ENCODE measurements at places on chromosomes 3 and 15.

DNA sequence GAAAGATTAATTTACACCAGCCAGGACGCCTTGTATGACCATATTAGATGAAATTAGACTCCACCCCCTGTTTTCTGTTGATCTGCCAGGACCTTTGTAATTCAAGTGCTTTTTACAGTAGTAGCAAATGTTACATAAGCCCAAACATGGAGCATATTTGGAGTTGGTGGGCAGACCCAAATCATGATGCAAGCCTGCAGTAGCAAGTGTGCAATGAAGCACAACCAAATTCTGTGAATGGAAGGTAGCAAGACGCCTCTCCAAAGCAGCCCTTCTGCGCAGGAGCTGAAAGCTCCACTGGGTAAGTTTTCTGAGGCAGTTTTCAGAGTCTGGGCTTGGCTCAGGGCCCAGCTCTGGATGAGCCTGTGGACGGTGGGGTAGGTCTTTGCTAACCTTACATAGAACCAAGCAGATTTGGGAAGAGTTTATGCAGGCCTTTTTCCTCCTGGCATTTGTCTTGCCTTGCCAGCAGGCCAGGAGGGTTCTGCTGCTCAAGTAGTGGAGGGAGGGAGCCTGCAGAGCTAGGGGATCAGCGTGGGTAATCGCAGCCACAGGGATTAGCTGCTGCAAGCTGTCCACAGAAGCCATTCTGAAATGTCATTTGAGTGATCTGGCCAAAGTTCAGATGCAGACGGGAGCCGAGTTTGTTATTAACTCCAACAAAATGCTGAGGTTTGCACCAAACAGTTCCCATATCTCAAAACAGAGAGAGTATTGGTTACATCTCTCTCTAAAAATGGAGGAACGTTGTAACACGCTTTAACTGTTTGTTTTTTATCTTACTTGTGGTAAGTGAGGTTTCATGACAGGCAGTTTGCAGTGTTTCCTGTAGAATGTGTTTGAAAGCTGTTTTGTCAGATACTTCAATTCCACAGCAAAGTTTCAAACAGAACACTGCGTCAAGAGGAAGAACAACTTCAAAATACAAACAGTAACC is 55.4 kb downstream of the PSMD6 start:
- peak; percentile 17 for DNase-seq

GRCh38 chr3:13200946-13201345 is 127.7 kb upstream of the IQSEC1 start:
- DNase-seq = no peak

- no peak for DNase-seq
Observed at GRCh38 chr3:127948211-127948610, 33.2 kb downstream of the KBTBD12 start.

DNA sequence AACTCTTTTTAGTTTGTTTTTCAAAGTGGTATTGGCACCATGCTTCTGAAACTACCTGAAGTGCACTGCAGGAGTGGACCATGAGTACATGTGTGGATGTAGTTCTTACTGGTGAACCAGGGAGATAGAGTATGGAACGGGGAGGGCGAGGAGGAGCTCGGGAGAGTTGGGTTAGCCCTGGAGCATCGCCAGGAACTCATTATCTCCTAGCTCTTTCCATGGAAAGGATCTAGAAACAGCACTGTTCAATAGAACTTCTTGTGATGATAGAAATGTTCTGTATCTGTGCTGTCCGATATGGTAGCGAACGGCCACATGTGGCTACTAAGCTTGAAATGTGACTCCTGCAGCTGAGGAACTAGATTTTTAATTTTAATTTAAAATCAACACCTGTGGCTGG is 47.3 kb downstream of the VGLL4 start:
- no peak for DNase-seq

DNA sequence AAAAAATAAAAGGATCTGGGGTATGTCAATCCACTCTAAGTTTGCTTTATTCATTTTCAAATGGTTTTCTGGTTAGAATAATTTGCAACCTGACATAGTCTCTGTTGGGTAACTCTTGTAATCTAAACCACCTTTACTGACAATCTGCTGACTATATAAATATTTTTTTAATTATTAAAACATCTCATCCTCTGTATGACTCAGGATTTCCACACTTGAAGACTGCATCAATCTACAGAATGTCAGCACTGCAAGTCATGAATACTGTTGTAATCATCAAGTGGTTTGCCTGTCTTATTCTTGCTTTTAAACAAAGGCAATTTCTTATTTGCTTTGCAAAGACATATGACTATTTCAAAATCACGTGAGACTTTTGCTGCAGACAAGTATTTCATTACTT is 42.1 kb downstream of the VGLL3 start:
- no peak for DNase-seq

GRCh38 chr3:172557515-172558220 is 34.4 kb upstream of the TNFSF10 start:
- no peak for DNase-seq

DNA sequence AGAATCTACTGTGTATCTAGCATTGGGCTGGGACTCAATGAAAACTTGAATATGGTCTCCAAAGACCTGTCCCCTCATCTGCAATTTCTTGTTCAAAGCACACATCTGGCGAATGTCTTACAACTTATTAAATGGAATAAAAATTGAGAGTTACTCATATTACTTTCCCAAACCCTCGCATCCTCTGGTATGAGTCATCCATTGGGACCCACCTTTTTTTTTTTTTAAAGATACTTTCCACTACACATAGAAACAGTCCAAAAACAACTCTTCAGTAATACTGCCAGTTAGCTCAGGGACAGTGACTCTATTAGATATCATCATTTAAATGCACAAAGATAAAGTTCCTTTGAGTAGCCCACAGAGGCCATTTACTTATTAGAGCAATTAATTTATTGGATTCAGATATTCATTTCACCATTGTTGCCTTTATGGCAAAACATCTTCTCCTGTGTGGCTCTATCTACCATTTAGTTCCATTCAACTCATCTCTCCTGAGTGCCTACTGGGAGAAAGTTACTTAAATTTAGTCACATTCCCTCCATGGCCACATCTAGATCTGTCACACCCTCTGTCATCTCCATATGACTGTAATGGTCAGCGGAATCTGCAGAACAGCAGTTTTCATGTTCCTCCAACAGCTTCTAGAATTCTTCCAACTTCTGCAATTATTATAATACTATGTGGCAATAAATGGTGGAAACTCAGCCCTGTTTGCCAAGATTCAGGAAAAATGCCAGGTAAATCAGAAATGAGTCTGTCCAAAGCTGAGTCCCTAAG is 77.9 kb upstream of the ARHGEF3 start:
- no peak for DNase-seq

DNA sequence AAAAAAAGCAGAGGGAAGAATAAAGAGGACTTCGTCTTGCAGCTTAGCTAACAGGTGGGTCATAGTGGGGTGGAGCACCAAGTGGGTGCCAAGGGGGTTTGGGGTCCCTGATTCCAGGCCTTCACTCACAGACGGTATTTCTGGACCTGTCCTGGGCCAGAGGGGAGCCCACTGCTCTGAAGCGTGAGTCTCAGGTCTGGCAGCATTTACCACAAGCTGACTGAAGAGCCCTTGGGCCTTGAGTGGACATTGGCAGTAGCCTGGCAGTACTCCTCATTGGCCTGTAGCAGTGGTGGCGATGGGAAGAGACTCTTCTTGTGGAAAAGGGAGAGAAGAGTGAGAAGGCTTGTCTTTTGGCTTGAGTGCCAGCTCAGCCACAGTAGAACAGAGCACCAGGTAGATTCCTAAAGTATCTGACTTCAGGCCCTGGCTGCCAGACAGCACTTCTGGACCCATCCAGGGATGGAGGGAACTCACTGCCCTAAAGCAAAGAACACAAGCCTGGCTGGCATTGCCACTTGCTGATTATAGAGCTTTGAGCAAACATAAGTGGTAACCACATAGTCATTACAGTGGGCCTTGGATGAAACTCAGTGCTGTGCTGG is 72.9 kb downstream of the GLDN start:
- DNase-seq = no peak

DNA sequence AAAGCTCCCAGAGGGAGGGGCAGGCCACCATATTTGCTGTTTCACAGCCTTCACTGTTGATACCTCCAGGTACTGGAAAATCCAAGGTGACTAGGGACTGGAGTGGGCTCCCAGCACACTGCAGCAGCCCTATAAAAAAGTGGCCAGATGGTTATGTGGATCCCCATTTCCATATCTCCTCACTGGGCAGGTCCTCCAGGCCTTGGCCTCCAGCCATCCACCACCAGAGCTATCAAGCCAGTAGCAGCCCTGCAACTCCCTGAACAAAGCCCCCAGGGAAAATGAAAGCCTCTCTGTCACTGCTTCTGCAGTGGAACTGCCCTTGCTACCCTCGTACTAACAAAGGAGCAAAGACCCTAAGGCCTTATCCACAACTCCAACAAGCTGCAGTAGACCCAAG is 58.4 kb downstream of the ILDR1 start:
- no peak for DNase-seq

DNA sequence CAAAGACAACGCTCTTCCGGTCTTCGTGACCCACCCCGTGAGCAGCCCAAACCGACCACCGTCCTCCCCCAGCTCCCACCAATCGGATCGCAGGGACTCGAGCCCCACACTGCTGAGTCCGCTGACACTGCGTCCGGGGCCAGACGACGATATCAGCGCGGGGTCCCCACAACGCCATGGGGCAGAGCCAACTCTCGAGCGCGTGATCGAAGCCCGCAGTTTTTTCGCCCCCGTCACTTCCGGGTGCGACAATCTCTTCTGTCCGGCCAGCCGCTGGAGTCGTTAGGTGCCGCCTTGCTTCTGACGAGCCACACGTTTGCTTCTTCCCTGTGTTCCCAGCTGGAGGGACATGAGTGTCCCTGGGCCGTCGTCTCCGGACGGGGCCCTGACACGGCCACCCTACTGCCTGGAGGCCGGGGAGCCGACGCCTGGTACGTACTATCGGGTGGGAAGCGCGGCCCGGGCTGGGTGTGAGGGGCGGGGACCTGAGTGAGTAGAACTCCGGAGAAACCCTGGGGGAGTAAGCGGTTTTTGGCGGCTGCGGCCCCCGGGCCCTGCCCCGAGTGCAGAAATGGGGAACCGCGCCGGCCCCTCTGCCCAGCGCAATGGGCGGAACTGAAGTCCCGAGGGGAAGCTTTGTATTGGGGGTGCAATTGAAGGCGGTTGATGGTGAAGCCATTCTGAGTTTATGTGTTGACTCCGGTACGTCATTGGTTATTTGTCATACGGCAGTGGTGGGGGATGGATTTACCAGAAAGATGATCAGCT is at the start of gene BLOC1S6:
Gene BLOC1S6, plus strand, starts transcription at position 285 of the 768 bp plus-strand sequence. Its CDS starts 65 bp downstream, at position 350.
- DNase-seq = peak; percentile 78

DNA sequence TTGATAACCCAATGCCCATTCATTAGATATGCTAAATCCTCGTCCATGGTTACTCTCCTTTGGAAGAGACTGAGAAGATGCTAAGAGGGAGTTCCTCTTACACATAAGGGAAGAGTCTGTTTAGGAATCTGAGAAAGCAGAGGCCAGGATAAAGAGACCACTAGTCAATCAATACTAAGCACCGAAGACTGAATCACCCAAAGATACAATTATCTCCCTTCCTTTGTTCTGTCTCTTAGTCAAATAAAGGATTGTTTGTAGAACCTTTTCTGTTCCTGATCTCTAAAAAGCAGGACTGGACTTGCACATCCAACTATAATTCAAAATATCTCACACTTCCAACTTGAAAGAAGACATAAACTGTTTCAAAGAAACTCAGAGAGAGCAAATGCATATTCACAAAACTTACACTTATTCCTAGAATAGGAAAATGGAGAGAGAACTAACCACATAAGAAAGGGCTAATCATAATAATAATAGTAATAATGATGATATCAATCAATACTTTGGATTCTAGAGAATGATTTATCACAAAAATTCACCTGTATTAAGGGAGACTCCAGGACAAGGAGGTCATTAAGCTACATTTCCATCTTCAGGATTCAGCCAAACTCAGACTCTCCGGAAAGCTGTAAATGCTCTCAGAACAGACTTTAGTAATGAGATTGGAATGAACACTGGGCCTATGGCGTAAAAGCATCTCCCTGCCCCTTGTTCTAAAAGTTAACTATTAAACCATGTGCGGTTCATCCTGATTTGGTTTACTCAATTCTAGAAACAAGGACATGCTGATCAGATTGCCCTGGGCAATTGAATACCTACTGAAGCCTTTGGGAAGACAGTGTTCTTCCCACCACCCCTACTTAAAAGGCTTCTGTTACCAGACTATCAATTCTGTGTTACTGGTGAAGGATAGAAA is 401.5 kb downstream of the ZBTB20 start:
- no peak for DNase-seq

DNA sequence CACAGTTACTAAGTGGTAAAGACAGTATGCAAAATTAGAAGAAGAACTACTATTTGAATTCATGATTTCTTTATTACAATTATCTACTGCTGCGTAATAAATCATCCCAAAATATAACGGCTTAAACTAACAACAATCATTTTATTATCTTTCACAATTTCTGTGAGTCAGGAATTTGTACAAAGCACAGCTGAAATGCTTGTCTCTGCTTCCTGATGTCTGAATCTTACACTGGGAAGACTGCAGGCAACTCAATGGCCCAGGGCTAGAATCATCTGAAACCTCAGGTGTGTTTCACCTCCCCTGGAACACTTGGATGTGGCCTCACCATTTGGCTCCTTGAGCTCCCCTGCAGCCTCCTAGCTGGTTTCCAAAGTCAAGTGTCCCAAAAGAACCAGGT is 145.1 kb downstream of the MAGI1 start:
- DNase-seq = no peak

GRCh38 chr15:89143503-89144162 is 55.4 kb downstream of the ABHD2 start:
- no peak for DNase-seq

DNA sequence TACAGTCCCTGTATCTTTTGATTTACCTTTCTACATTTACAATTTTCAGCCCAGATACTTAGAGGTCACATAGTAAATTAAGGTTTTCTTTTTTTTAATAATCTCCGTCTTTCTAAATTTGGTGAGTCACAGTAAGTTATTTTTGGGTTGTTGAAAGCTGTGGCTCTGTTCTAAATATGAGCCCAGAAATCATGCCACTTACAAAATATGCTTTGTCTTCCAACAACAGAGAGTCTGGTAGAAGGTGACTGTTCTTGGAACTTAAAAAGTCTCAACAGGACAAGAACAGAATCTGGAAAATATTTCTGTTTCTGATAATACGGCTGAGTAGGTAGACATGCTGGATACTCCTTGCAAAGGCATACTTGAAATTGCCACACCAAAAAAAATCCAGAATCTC is 16.0 kb downstream of the GOLGA8S start:
- no peak for DNase-seq

GRCh38 chr3:10245081-10245712 is 3.1 kb upstream of the TATDN2 start:
- no peak for DNase-seq

DNA sequence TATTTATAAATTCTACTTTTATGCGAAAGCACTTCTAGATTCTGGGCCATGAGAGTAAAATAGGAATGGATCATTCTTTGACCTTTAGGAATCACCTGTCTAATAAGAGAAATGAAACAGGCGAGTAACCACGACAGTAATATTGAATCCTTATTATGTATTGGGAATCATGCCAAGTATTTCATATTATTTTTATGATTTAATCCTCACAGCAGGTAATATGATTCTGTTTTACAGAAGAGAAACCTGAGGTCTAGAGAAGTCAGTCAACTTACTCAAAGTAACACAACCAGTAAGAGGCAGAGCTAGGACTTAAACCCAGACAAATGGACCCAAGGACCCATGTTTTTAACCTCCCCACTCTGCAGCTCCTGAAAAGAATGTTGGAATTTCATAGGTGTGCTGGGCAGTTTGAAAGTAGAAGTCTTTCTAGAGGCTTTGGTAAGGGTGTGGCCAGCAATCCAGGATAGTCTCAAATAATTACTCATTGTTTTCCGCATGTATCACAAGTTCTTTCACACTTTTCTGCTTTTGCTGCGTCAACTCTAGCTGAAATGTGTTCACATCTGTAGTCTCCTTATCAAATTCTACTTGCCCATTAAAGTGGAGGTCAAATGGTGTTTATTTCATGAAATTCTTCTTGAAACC is 181.7 kb downstream of the TPRG1 start:
- DNase-seq = no peak
